NCI-H446 (cell line): ENCODE measurements at places on chromosomes 5 and 9.

DNA sequence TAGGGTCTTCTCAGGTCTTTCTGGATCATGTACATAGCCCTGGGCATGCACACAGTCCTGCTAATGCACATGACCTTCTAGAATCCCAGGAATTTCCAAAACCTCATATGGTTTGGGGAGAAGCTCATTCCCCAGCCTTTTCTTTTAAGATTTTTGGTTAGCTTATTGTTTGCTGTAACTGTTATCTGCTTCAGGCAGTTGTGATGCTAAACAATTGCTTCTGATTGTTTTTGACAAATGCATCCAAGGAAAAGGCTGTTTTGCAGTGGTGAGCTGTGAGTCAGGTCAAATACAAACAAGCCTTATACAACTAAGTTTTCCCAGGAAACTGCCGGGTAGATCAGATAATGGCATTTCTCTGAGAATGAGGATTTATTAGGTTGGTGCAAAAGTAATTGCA lies 32.7 kb downstream of the SMC5 start:
- DNase-seq: no peak

GRCh38 chr5:139821806-139822552 lies 26.4 kb downstream of the PSD2 start:
- DNase-seq: no peak

GRCh38 chr5:124538931-124539330 lies 207.5 kb downstream of the ZNF608 start:
- no peak for DNase-seq

- no peak for DNase-seq
These were observed 159.7 kb downstream of the DOCK2 start for GRCh38 chr5:169796731-169797130.

- no peak for DNase-seq
These were observed 136.4 kb downstream of the SLIT3 start for GRCh38 chr5:169164481-169164925.

- DNase-seq: peak; percentile 30
These were observed 59.4 kb upstream of the GNA14 start for GRCh38 chr9:77707383-77708063.

DNA sequence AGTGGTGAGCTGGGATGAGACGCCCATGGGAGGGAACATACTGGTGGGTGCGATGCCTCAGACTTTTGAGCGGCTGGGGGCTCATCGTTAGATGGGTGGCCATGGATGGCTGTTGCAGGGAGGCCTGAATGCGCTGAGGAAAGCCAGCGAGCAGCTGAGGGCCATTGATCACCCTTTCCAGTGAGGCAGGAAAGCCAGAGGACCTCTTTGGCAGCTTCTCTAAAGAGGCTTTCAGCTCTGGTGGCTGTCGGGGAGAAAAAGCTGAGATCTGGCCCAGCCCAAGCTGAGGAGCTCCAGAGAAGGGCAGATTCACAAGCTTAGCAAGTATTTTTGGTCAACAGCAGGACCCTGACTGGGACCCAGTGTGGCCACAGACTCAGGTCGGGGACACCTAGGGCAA lies 13.3 kb upstream of the VAV2 start:
- DNase-seq: no peak

- DNase-seq: no peak
These were observed 10.2 kb downstream of the SPRY4 start for GRCh38 chr5:142314606-142315005.

- no peak for DNase-seq
These were observed 126.9 kb downstream of the NTRK2 start for GRCh38 chr9:84796404-84796803.

- no peak for DNase-seq
These were observed 4.2 kb upstream of the NR5A1 start for GRCh38 chr9:124511426-124511840.

DNA sequence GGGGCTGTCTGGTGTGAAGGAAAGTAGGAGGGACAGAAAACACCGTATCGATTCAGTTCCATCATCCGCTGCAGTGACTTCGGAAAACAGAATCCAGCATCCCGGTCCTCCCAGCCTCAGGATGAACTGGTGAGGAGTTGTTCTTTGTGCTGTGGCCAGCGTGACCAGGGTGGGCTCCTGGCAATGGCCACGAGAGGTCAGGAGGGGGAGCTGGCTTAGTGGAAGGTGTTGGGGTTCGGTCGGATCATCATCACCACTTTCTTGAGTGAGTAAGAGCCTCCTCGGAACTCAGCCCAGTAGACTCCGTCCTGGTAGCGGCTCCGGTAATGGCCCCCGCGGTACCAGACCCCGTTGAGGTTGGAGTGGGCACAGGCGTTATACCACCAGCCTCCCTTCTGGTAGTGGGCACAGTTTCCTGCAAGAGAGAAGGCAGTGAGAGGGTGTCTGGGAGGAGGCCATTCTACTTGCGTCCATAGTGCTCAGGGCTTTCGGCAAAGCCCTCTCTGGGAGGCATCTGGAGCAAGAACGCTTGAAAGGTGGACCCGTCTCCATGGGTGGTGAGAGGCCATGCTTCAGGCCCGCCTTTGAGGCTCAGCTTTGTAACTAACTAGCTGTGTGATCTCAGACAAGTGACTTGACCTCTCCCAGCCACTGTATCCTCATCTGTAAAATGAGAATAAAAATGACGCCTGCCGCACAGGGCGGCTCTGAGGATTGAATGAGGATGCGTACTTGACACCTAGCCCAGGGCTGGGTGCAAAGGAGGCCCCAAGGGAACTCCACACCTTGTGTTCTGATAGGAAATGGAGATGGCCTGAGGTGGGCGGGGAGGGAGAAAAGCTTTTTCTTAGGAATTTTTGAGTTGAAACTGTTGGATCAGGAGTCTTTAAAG lies 33.5 kb downstream of the ANGPTL2 start:
- DNase-seq: no peak

DNA sequence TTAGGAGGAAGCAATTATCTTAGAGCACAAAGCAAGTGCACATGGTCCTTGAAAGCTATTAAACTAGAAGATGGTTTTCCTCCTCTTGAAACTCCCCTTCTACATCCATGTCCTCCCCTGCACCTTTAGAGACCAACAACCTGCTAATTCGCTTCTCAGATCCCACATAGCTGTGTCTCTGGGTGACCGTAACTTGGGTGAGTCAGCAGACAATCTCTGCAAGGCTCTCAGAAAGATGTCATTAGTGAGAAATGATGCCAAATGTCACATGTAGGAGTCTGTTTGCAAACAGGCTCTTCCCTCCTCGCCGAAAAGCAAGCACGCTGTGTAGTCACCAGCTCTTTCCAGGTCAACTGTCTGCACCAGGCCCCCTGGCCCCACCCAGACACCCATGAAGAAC lies 291.8 kb downstream of the SLIT3 start:
- no peak for DNase-seq

DNA sequence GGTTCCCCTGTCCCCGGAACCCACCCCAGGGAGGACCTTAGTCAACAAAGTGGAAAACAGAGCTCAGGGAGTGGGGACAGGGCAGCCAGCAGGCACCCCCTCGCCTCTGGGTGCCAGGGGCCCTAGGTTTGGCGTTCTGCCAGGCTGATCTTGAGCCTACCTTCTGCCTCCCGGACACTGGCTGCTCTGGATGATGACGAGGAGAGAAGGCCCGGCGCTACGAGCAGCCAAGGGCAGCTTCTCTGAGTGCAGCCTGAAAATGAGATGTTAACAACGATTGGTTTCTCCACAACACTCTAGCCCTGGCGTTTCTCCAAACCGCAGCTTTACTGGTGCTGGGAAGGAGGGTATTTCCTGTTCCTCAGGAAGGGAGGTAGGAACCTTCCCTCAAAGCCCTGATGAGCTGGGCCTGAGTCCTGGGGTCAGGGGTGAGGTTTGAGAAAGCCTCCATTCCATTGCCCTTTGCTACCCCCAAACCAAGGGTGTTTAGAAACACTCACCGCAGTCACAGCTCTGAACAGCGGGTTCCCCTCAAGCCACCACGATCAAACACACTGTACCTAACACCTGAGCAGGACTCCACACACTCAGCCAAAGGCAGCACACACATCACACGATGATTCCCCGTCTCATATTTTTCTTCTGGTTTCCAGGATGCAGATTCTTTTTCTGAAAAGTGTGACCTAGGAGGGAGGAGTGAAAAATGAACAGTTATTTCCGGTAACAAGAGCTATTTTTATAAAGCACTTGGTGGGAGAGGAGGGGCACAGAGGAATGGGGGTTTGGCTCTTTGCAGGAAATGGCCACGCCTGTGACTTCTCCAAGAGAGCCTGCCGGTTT lies at the start of gene STING1:
TSS of gene STING1 (minus strand) at position 709 of the 840 bp plus-strand sequence. CDS start 1,054 bp downstream, outside the sequence.
- DNase-seq: no peak

GRCh38 chr5:89850513-89850865 lies 559.1 kb downstream of the CETN3 start:
- no peak for DNase-seq

- no peak for DNase-seq
These were observed at the start of gene SMIM32 for GRCh38 chr5:136192526-136193321. Gene SMIM32, minus strand, starts transcription at chr5:136193162. Its CDS starts 638 bp downstream, at chr5:136192524.

DNA sequence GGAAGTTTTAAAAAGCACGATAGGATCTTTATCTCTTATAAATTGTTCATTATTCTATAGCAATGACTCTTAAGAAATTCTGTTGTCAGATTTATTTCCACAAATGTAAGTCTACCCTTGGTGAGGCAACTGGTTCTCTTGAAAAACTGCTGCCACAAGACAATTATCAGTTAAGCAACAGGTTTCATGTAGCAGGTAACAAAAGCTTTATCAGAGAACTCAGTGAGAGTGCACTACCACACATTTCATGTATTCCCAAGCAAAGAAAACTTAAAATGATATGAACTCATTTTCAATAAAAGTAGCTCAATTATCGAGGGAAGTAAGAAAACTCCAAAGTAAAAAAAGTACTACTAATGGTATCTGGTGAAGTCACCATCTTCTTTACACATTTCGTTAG lies 9.4 kb downstream of the NR6A1 start:
- DNase-seq: no peak

GRCh38 chr9:133276923-133277322 lies 1.9 kb upstream of the ABO start:
- no peak for DNase-seq

DNA sequence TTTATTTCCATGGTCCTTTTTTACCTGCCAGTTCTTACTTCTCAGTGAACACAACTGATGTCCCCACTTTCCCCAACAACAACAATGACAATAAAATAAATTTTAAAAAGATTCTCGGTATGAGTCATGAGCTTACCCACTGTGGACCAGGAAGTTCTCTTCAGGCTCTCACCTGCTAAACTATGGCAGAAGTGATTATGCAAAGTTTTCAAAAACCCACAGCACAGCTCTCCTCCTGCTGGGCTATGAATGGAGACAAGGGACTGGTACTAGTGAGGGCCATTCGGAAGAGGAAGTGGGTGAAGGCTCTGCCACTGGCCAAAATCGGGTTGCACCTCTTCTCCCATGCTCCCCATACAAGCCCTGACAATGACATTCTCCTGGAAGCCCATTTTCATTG lies 429.4 kb downstream of the PIK3R1 start:
- no peak for DNase-seq

DNA sequence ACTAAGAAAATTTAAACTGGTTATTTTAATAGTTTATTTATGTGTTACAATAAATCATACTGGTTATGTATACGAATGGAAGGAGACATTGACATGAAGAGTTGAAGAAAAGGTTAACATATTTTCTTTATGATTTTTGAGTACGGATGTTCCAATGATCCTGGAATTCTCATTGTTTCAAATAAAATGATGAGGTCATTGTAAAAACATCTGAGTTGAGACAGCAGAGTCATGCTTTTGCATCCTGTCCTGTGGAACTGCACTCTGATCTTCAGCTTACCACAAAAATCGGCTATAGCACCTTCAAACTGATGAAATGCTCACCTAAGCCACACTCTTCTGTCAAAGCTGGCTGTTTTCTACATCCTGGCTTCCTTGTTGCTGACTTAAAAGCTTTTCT lies 67.8 kb downstream of the PTCD2 start:
- no peak for DNase-seq

DNA sequence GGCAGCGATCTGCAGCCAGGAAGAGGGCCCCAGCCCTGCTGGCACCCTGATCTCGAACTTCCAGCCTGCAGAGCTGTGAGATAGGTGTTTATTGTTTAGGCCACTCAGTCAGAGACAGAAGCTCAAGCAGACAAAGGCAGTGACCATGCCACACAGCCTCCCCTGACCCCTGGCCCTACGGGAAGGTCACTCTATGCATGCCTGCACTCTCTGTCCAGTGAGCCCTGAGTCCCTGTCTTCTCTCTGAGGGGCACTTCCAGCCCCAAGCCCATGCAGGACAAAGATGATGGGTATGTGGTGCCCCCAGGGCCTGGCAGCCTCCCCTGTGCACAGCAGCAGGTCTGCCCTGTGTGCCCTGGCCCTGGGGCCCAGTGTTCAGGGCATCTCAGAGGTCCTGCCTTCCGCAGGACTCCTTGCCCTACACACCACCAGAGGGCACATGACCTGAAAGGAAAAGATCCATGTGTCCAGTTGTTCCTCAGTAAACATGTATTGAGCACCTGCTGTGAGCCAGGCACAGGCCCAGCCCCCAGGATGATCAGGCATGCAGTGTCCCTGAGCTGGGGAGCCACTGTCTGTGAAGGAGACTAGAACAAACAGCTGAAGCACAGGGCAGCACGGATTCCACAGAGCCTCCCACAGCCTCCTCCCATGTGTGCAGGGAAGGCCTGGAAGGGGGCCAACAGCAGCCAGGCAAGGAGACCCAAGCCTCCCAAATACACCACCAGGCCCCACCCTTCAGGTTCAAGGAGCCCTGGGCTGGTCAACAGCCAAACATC lies 109.3 kb downstream of the ATPSCKMT start:
- DNase-seq: no peak

DNA sequence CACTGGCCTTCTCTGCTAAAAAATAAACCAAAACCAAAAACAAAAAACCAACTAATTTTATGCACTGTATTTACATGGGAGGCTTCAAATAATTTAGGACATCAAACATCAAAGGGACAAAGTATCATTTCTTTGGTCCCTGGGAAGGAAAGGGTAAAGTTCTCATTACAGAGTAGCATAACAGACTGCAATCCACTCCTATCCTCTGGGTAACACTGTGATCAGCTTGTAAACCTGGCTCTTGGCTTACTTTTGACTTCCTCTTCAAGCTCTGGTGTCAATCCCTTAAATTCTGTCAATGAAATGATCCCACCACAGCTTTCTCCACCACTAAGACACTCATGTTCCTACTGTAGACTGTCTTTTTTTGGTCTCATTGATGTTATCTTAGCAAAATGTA lies 69.8 kb upstream of the VCAN start:
- no peak for DNase-seq

GRCh38 chr5:110342683-110343082 lies 383.8 kb downstream of the TMEM232 start:
- no peak for DNase-seq

DNA sequence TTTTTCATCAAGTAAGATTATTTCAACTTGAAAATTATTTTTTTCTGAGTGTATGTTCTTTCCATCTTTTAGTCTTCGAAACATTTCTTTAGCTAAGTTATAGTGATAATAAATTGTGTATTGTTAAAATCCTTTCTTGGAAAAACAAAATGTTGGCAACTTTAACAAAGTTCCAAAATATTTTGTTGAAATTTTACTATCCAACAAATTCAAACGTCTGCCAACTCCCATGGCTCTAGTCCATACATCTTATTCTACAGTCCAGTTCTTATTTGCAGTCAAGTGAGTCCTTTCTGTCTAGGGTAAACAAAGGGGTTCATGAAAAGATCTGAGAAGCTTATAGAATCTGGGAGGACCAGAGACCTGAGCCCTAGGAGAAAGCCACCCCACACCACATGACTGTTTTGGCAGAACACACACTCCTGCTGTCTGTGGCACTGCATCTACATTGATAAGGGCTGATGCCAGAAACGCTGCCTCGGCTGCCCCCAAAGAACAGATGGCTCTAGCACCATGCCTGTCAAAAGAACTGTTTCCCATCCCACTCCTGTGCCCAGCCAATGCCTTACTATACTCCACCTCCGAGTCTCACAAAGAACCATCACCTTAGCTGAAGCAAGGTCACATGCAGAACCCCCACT lies 47.5 kb downstream of the FEM1C start:
- peak; percentile 18 for DNase-seq

- no peak for DNase-seq
These were observed 47.7 kb downstream of the MAPKAP1 start for GRCh38 chr9:125659201-125659840.
